ENCODE measurements at places on chromosomes 12 and 14.

- no peak for DNase-seq
Observed at GRCh38 chr14:56810147-56810719, at the start of gene OTX2. OTX2 (minus strand) TSS chr14:56810479; CDS start chr14:56805456, 5,023 bp downstream.

DNA sequence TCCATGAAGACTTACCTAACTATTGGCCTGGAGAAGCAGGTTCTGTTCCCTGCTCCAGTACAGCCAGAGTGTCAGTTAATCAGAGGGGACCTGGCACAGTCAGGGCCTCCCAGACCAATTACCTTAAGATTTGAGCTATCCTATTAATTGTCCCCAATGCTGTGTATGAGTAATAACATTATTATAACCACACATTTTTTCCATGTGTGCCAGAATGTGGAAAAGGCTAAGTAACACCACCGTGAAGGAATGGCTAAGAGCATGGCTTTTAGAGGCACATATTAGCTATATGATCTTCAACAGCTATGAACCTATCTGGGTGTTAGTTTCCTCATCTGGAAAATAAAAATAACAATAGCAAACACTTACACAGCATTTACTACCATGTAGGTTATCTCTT, 111.1 kb upstream of the RAP1B start:
- DNase-seq: no peak

DNA sequence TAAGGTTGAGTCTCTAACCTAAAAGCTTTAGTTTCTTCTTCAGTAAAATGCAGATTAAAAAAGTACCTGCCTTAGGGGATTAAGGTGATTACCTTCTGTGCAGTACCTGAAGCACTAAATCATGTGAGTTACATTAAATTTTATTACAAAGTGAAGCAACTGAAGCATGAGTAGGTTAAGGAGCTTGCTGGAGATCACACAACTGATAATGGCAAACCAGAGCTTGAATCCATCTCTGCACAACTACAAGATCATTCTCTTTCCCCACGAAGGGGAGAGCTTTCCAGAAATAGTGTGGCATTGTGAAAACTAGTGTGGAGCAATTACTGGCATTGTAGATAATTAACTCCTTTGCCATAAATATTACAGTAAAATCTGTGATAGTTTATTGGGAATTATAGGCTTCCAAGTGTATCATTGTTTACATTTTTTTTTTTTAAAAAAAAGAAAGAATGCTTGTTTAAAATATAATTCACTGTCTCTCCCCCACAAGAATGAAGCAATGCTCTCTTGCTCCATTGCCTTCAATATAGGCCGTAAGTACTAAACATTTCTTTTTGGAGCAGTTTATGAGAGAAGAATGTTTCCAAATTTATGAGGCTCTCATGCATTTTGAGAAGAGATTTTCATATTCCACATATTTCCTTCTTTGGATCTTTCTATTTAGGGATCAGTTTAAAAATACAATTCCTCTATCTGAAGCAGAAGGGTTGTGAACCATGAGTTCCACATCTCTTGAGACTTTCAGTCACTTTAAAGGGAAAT, 20.5 kb downstream of the SLC38A2 start:
- DNase-seq: no peak

- DNase-seq: peak; percentile 58
Observed at GRCh38 chr14:65302571-65303189, 109.8 kb upstream of the FUT8 start.

DNA sequence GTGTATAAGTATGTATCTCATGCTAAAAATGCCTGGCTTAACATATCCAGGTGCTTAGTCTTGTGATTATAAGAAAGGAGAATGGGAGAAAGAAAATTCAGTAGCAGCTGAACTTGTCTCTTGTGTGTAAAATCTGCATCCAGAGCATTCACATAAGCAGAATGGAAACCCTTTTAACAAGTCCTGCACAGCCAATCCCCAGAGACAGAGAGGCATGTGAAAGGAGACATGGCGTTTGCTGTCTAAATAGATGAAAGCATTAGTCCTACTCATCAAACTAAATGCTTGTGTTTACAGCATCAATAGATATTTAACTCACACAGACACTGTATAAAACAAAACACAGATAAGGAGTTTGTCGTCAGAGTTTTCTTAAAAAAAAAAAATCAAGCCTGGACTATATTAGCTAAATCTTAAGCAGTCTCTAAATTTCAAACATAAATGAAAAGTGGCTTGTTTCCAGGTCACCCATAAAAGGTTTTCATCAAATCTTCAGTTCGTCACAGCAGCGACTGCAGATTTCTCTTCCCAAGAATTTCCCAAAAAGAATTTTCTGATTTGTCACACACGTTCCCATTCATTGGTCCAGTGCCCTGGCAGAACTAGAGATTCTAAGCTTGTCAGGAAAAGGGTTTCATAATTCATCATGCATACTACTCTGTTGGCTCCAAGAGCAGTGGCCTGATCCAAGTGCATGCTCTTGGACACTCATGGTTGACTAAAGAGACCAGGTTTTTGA, 249.2 kb downstream of the BTG1 start:
- DNase-seq: no peak

DNA sequence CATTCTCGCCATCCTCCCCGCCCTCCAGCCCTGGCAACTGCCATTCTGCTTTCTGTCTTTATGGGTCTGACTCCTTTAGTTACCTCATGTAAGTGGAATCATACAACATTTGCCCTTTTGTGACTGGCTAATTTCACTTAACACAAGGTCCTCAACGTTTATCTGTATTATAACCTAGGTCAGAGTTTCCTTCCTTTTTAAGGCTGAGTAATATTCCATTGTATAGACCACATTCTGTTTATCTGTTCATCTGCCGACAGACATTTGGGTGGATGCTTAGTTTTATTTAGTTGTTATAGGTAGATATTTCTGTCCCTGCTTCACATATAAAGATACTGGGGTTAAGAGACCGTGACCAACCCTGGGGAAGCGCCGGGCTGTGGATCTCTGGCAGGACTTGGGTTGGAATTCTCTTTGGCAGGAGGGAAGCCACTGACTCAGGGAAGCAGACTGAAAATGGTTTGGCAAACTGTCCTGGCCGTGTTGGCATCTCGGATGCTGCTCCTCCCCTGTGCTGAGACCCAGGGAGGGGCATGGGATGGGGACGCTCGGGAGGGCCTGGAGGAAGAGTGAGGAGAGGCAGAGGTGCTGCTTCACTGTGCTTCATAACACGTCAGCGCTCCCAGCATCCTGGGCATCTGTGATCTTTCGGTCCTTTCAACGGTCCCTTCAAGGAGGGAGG, 38.9 kb downstream of the TEAD4 start:
- no peak for DNase-seq

- DNase-seq: no peak
Observed at GRCh38 chr12:102171951-102172350, 25.7 kb downstream of the PMCH start.

GRCh38 chr14:95725685-95726336, 11.9 kb upstream of the TCL1A start:
- DNase-seq: no peak

DNA sequence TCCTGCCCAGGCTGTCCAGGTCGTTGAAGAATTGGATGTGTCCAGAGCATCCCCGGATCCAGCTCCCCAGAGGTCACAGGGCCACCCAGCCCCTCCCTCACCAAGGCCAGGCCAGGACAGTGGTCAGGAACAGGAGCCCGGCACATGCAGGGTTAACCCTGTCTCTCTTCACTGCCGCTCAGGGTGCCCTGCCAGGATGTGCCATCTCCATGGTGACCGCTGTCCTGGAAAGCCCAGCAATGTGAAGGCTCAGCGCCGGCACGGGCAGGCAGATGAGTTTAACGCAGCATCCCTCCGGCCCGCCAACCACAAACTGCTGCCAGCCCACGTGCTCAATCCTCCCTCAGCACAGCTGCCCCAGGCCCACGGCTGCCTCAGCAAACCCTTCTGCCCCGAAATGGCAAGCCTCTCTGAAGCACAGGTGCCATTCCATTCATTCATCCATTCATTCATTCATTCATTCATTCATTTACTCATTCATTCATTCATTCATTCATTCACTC, 4.4 kb downstream of the TMEM179 start:
- DNase-seq: peak; percentile 64

- DNase-seq: no peak
Observed at GRCh38 chr12:51011955-51012354, 14.2 kb downstream of the SLC11A2 start.

- DNase-seq: no peak
Observed at GRCh38 chr12:46788072-46788887, 37.5 kb downstream of the SLC38A4 start.

- DNase-seq: peak; percentile 63
Observed at GRCh38 chr12:80837342-80837978, 100.3 kb downstream of the LIN7A start.

GRCh38 chr12:72729451-72730010, 457.4 kb downstream of the TRHDE start:
- no peak for DNase-seq

GRCh38 chr12:46492471-46493085, 120.0 kb upstream of the SLC38A2 start:
- no peak for DNase-seq

- no peak for DNase-seq
Observed at GRCh38 chr12:130568041-130568440, 148.1 kb downstream of the RIMBP2 start.

DNA sequence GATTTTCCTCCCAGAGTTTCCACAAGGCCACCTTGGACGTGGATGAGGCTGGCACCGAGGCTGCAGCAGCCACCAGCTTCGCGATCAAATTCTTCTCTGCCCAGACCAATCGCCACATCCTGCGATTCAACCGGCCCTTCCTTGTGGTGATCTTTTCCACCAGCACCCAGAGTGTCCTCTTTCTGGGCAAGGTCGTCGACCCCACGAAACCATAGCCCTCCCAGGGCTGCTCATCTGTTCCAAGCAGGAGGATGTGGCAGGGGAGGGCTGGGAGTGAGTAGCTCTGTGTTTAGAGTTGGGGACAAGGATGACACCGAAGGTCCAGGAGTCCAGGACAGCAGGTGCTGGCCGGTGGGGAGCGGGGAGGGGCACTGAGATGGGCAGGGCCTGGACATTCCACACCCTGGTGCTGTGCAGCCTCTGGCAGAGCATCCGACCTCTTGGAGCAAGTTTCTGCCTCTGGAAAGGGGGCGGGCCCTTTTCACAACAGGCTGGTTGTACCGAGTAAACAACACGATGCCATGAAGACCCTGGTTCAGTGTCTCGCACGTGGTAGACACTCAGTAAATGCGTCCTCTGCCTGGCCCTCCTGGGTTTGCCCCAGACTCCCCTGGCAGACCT, 8.2 kb downstream of the SERPINA4 start:
- no peak for DNase-seq

GRCh38 chr14:85248881-85249635, 280.9 kb upstream of the FLRT2 start:
- no peak for DNase-seq

GRCh38 chr14:31137214-31137889, 70.2 kb downstream of the HECTD1 start:
- no peak for DNase-seq

DNA sequence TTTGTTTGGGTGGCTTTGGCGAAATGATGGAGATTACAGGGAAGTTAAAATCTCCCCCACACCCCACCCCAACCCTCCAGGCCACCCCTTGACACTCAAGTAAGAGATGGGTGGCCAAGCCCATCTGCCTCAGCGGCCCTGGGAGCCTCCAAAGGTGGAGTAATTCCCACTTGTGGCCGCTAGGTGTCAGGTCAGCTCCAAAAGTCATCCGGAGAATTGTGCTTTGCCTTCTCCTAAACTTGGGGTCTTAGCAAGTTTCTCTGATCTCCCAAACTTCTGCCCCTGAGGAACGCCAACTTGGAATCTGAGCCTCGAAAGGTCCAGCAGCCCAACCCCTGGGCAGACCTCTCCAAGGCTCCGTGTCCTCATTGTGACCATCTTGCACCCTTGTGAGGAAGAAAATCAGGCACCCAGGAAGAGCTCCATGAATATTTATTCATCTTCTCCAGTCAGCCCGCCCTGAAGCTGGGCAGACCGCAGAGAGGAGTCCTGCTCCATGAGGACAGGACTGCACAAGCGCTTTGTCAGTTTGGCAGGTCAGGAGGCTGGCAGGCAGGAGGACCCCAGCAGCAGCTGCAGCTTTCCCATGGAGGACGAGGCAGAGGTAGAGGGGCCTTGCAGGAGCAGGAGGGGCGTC, 46.7 kb downstream of the LRRC74A start:
- peak; percentile 45 for DNase-seq

DNA sequence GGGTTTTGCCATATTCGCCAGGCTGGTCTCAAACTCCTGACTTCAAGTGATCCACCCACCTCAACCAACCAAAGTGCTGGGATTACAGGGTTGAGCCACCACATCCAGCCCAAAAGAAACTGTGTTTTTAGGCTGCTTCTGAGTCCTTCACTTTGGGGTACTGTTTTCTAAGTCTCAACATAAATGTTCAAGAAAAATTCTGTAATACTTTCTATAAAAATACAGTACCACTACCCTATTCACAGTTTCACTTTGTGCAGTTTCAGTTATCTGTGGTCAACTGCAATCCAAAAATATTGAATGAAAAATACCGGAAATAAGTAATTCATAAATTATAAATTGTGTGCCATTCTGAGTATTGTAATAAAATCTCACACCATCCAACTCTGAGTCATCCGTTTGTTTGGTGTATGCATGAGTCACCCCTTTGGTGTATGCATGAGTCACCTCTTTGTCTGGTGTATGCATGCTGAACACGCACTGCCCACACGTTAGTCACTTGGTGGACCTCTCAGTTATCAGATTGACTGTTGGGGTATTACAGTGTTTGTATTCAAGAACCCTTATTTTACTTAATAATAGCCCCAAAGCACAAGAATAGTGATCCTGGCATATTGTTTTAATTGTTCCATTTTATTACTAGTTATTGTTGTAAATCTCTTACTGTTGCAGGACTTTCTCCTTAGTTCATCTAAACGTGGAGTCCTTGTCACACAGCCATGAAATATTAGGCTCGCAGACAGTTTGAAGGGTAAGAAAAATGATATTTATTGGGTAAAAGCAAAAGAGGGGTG, 190.2 kb downstream of the FSCB start:
- peak; percentile 13 for DNase-seq

GRCh38 chr14:54864526-54864925, 38.1 kb downstream of the GCH1 start:
- no peak for DNase-seq

GRCh38 chr14:39015360-39015961, 87.6 kb downstream of the SEC23A start:
- peak; percentile 52 for DNase-seq

GRCh38 chr14:22780105-22780679, 13.7 kb downstream of the OXA1L start:
- DNase-seq: no peak

DNA sequence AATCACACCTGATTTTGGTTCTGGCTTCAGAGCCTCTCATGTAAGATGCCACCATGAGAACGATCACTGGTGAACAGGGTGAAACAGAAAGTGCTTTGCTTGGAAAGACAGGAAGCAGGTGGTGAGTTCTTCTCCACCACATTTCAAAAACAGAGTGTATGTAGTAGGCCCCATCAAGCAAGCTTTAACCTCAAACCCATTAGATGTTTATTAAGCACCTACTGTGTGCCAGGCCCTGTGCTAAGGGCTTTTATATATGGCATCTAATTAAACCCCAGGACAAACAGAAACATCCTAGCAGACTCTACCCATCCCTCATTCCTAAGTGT, 47.8 kb upstream of the MED13L start:
- DNase-seq: no peak

DNA sequence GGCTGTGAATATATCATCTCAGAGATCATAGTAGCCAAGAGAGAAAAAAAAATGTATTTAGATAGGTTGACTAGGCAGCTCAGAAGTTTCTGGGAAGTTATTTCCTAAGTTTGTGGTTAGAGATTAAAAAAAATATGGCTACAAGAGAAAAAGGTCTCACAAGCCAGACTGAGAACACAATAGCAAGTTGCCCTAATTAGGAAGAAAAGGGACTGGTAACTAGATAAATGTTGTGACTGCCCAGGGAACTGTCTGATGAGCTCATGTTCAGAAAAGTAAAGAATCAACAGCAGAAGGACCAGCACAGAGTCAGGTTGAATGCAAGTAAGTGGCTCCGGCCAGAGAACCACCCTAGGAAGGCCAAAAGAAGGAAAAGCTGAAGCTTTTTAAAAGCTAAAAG, 256.6 kb downstream of the PRKD1 start:
- DNase-seq: no peak

All from COR-L47 (cell line).